ENCODE measurements at places on chromosomes 7 and 10.

GRCh38 chr10:6491841-6492609, 88.1 kb downstream of the PRKCQ start:
- DNase-seq: no peak

- no peak for DNase-seq
Observed at GRCh38 chr10:110612629-110613028, 31.5 kb upstream of the RBM20 start.

DNA sequence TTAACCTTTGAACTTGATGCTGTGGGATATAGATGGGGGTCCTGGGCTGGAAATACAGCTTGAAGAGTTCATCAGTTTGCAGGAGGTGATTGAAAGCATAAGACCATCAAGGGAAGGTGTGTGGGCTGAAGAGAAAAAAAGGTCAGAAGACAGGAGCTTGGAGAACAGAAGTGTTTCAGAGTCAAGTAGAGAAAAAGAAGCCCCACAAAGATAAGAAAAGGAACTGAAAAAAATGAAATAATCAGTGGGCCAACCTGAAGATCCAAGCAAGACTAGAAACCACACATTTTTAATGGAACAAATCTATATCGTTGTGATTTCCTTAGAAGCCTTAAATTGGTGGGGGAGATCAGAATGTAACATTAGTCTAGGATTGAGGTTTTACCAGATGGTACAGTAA, 22.5 kb downstream of the ZEB1 start:
- DNase-seq: no peak

DNA sequence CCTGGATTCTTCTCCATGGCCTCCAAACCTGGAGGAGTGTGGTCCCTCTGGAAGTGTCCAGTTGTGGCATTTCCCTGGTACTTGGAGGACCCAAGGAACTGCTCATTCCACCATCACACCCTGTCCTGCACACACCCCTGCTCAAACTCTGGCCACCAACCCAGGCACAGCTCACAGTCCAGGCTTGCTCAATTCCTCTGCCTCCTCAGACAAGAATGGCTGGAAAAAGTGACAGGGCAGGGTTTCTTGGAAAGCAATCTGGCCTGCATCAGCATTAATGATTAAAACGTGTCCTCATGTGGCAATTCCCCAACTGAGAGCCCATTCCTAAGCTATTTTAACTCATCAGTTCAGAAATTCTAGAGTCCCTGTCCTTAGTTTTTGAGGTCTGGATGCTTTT, 17.2 kb upstream of the TPST1 start:
- no peak for DNase-seq

- no peak for DNase-seq
Observed at GRCh38 chr10:4736183-4736582, 89.8 kb upstream of the AKR1E2 start.

DNA sequence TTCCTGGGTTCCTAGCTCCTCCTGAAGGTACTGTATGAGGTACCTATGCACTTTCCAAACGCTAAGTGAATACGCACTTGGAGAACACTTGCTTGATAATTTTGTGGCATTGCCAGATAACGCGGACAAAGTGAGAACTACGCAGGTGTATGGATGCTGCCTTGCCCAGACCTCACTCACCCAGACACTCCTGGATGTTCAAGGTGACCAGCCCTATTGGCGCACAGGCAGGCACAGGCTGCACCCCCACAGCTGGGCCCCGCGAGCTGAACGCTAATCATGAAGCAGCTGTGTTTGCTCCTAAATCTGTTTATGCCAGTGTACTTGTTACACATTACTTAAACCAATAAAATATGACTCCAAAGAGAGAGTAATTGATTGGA, 27.3 kb downstream of the DIP2C start:
- no peak for DNase-seq

- no peak for DNase-seq
Observed at GRCh38 chr10:113320211-113320610, 232.6 kb upstream of the HABP2 start.

DNA sequence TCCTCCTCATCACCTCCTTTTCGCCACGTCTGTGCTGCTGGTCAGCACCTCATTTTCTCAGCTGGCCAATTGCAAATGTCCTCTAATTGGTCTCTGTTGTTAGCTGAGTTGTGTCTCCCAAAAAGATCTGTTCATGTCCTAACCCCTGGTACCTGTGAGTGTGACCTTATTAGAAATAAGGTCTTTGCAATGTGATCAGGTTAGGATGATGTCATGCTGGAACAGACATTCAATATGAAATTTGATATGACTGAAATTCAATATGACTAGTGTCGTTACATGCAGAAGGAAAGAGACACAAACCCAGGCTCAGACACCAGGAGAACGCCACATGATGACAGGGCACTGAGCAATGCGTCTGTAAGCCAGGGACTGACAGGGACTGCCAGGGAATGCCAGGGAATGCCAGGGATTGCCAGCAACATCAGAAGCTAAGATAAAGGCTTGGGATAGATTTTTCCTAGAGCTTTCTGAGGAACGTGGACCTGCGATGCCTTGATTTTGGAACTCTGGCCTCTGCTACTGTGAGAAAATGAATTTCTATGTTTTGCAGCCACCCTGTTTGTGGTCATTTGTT, 77.5 kb upstream of the CXCL12 start:
- no peak for DNase-seq

DNA sequence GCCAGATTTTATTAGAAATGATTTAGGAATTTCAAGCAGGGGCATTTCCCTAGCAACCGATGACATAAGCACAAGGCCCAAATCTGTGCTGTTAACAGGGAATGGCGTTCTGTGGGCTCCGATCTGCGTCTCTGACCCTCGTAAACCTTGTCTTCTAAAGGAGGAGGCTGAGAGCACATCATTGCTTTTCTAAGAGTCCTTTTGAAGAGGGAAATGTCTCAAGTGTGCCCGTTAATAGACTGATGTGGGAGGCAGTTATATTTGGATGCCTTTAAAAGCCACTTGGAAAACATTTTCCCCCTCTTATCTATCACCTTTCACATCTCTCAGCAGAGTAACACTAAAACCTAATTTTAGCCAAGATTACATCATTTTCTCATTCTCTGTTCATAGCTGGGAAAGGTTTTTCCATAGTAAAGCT, 424.1 kb upstream of the GALNT17 start:
- DNase-seq: no peak

Measured in esophagus squamous epithelium (tissue), 5 donors.